GM04503 (cell line): ENCODE measurements at places on chromosomes 5 and 9.

GRCh38 chr5:128777052-128777451 lies 188.2 kb upstream of the SLC27A6 start:
- no peak for DNase-seq

DNA sequence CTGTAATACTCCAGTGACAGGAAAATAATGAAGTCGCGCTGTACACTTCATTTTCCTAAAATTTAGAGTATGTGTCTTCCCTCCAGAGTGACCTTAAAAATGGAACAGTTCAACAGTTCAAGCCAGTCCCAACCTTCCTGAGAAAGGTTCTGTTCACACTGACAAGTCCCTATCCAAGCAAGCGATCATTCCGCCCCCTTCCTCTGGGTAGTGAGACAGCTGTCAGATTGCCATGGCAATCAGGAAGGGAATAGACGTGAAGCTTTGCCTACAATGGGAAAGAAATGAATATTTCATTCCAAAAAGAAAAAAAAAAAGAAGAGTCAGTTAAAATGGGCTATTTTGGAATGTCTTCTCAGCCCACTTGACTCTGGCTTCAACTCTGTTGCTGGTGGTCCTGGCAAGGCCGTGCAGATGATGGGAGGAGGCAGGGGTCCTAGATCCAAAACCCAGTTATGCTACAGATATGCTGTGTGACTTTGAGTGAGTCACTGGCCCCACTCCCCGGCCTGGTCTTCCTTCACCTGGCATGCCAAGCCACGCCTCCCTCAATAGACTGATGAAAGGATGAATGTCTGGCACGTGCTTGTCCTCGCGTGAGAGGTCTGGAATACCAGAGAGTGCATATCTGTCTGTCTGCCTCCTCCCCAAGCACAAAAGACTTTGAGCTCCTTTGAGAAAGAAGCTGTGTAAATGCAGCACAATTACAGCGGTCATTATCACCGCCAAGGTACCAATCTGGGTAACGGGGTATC lies 165.8 kb upstream of the WWC1 start:
- no peak for DNase-seq

- DNase-seq = no peak
Measured at GRCh38 chr9:91852801-91853347, 97.2 kb downstream of the ROR2 start.

- DNase-seq = no peak
Measured at GRCh38 chr9:104868687-104869404, 59.1 kb downstream of the ABCA1 start.

- DNase-seq = no peak
Measured at GRCh38 chr5:39501397-39501796, 76.6 kb upstream of the DAB2 start.

DNA sequence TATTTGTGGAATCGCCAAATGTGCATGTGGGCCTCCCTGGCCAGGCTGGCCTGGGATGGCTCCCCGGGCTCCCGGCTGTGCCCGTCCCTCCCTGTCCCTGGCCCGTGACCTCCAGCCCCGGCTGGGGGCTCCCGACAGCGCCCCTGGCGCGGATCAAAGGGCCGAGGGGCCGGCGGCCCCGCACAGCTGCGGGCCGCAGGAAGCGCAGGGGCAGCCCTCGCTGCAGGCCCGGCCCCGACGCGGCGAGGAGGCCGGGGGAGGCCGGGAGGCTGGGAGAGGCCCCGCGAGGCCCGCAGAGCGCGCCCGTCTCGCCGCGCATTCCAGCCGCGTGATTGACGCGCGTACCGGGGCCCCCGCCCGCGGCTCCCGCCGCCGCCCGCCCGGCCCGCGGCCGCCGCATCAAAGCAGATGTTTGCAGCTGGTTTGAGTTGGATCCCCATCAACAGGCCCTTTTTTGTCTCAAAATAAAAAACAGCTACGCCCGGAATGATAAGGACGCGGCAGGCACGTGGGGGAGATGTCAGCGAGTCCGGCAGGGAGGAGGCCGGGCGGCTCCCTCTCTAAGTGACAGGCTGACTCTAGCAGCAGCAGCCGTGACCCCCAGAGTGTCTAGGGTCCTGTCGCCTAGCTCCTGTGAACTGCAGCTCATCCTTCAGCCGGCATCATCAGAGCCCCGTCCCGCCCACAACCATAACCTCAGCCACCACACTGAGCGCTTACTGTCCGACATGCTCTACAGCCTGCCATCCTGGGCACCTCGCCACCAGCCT lies 69.4 kb downstream of the LMX1B start:
- DNase-seq = no peak
